Kidney epithelial cell (primary cell): ENCODE measurements at places on chromosomes 5 and 9. TPM values are rescaled to one million over a fixed set of nuclear protein-coding genes. Genes with fewer than 3 reads are reported as not detected.

GRCh38 chr9:71249729-71250317 lies 128.4 kb upstream of the TRPM3 start:
- DNase-seq, result peak; percentile 31

DNA sequence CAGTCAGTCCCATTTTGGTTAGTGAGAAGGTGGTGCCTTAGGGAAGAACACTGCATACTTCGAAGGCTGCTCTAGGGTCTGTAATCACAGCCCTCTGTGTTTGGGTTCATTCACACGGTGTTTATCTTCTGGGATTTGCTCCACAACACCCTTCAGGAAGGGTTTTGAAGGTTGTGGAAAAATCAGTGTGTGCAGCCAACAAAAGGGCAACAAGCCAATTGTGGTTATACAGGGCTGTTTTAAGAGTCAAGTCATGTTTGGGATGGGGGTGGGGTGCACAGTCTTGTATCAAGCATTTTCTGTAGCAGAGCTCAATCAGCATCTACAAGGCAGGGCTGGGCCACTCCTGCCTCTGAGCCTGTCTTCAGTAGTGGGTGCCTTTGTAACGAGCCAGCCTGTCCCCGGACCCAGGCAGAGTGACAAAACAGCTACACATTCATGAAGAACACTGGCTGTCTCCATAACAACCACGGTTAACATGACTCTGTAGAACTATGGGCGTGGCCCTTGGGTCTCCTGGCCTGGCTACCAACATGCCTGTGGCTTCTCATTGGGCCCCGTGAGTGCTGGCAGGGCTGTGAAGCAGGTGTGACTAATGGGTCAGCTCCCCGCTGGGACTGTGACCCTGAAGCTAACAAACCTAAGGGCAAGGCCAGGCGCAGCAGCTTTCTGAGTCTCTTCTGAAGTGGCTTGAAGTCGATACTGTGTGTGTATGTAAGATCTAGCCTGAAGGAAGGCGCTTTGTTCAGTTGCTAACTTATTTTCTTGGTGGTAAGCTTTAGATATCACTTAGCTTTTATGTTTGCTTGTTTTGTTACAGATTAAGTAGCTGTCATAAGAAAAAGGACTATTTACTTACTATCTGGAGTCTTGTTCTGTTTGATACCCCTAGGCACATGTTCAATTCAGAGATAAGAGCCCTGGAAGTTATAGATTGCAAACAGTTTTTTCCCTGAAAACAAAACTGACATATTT lies 27.9 kb upstream of the GOLM1 start:
- peak; percentile 93 for DNase-seq

DNA sequence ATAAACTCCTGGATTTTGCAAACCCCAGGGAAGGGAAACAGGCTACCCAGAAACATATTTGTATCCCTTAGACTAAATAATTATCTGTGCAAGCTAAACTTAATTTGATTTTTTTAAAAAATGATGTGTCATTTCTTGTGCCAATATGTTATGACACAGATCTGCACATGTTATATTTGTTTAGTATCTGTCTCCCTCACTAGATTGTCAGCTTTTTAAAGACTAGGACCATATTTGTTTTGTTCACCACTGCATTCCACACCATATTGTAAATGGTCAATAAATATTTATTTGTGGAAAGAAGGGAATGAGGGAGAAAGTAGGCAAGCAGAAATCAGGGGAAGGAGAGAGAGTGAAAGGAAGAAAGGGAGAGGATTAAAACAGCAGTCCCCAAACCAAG lies 143.3 kb upstream of the TNPO1 start:
- no peak for DNase-seq

DNA sequence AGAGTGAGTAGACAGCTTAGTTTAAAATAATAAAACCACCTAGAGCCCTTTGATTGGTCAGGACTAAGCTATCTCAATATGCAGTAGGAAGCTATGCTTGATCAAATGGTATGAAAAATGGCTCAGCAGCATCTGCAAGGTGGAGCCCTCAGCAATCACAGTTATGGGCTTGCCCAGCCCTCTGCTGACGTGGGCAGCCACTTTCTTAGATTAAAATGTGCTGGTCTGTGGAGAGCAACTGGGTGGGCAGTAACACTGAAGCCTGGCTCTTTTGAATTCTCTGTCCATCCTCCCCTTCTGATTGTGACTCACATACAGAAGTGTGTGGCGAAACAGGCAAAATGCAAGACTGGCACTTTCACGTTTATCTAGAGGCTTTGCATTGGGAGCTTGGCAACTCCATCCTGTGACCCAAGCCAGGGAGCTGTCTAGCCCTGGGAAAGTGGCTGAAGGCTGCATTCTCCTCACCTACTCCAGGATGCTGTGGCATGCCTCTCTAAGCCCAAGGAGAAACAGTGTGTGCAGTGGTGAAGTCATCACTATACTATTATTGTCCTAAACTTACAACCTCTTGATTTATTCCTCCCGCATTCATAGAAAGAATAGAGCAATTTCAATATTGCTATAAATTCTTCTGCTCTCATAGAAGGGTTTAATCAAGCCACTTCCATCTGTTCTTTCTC lies 61.1 kb downstream of the MED10 start:
- no peak for DNase-seq

- DNase-seq, result no peak
Observed at GRCh38 chr9:93365427-93366118, 85.9 kb upstream of the FAM120A start.

GRCh38 chr5:151413800-151414199 lies 33.6 kb upstream of the SLC36A1 start:
- DNase-seq, result no peak

DNA sequence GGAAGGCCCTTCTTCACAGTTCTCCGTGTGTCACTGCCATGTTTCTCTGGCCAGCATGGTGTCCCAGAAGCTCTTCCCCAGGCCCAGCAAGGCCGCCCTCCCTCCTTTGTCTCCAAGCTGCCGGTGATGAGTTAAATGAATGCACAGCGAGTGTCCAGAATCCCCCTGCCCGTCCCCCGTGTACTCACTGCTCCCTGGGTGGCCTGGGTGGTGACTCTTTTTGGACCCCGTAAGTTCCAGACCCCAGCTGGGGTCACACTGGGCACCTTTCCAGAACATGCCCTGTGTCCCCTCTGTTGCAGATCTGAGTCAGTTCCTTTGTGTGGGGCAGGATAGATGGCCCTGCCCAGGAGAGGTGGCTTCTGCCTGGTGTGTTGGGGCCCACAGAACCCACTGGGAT lies 95.0 kb downstream of the MRPL36 start:
- DNase-seq, result no peak

- DNase-seq, result no peak
Observed at GRCh38 chr5:16229357-16229940, 49.9 kb upstream of the MARCHF11 start.

GRCh38 chr5:164470312-164470711 lies 964.9 kb downstream of the MAT2B start:
- no peak for DNase-seq

SLCO6A1 gene
- total RNA-seq, result not detected in 2 replicates

HK3 gene
- 0.04 TPM in 1 of 2 replicates, not detected in the other for total RNA-seq

PRRX2 gene
- 0.27 TPM in 1 of 2 replicates, not detected in the other for total RNA-seq
